Frontal cortex (tissue), 4 donors: ENCODE measurements at places on chromosomes 12 and 14. TPM values are rescaled to one million over a fixed set of nuclear protein-coding genes. Genes with fewer than 3 reads are reported as not detected.

The HAL gene
- total RNA-seq = not detected

- DNase-seq = no peak
Observed at GRCh38 chr14:105064721-105065143, 498 bp downstream of the GPR132 start.

GRCh38 chr12:122489038-122489437 is 11.7 kb downstream of the ZCCHC8 start:
- DNase-seq = no peak

- no peak for DNase-seq
Observed at GRCh38 chr14:101979666-101980065, 15.3 kb downstream of the DYNC1H1 start.
